ENCODE measurements at places on chromosomes 5 and 9.

DNA sequence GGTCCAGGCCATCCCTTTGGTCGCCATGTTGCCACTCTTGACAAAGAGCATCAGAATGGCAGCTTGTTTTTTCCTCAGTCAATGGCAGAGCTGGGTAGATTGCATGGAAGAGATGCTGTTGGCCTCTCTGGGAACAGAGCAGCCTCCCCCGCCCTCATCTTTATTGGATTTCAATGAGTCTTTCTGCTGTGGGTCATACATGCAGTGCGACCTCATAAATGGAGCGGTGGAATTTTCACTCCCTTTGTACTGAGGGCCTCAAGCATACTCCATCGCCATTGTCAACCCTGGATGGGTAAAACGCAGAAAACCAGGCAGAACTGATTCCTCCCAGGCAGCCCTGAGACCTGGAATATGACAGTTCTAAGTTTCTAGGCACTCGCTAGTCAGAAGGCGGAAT is 71.8 kb downstream of the ZNF618 start:
- no peak for DNase-seq

GRCh38 chr9:35349287-35349990 is 140.5 kb upstream of the RUSC2 start:
- no peak for DNase-seq

DNA sequence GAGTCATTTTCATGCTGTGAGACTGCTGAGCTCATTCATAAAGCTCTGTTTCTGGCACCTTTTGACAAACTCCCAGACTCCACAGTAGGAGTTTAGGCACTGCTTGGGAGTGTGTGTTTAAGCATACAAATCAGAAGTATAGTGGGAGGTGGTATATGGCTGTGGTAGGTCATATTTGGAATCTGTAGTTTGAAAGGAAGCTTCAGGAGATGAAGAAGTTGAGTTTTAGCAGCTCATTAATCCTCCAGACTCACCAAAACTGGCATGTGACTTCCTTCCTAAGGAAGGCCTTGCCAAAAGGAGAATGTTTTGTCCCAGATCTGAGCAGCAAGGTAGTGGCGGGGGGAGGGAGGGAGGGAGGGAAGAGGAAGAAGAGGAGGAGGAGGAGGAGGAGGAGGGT is 52.8 kb downstream of the SAXO1 start:
- no peak for DNase-seq

DNA sequence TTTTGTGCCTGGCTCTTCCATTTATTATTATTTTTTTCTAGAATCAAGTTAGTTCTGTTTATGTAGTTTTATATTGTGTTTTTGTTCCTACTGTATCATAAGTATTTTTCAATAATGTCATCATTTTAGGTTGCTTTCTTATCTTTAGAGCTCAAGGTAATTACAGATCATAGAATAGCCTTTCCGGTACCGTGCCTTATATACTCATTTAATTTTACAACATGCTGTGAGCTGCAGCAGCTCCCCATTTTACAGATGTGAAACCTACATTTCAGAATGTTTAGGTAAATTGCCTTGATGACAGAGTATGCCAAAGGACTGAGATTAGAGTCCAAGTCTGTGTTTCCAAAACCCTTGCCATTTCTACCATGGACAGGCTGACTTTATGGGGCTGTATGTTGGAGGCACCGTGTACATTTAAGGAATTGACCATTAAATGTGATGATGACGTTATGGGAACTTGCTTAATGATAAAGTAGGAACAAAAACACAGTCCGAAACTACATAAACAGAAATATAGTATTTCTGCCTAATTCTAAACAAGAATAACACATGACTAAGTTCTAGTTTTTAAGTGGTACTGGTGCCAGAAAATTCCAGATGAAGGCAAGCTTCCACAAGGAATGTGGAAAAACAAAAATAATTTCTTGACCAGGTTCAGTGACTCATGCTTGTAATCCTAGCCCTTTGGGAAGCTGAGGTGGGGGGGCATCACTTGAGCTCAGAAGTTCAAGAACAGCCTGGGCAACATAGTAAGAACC is 97.7 kb downstream of the IQGAP2 start:
- DNase-seq = no peak

- DNase-seq = no peak
These were observed 53.5 kb downstream of the PPP2R2B start for GRCh38 chr5:146825033-146825432.

GRCh38 chr5:62731022-62731421 is 152.4 kb downstream of the LRRC70 start:
- no peak for DNase-seq

GRCh38 chr5:60453186-60453976 is 246.6 kb downstream of the DEPDC1B start:
- DNase-seq = no peak

DNA sequence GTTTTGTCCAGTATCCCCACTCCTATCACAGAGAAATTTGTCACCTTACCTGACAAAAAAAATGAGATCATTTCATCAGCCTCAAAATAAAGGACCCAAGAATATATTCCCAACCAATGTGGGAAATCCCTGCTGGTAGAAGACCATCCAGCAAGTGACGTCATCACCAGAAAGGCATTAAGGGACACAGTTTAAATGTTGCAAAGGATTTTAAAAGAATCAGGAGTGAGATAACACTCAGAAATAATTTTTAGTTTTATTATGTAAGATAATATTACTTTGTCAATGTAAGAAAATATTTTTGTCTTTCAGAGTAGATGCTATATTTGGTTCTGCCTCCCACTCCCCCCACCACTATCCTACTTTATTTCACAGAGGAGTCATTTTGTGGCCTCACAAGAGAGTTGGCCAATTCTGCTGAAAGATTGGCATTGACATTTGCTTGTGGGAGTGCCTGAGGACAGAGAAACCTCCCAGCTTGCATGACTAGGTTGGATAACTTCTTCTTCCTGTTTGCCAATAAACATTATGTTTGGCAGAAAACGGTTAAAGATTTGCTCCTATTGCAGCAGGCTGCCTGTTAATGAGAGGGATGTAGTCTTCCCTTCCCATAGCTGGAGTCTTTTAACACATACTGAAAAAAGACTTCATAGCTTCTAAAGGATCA is 288.6 kb upstream of the DAB2 start:
- peak; percentile 86 for DNase-seq
